ENCODE measurements at places on chromosomes 6 and 20.

GRCh38 chr6:7697432-7697819 is 28.5 kb upstream of the BMP6 start:
- no peak for DNase-seq

DNA sequence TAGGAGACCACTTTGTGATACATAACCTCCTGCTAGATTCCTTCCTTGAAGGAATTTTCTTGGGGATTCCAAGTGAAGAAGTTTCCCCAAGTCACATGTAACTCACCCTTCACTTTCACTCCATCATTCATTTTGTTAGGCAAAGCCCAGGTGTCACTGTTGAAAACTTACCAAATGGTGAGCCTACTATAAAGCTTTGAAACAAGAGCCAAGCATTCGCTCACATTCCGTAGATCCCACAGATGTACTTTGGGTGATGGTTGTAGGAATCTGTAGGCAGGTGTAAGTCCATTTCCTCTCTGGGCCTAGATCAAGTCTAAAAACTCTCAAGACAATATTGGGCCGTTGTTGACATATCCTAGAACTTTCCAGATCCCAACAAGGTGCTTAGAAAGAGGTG is 74.1 kb downstream of the PRDM1 start:
- DNase-seq: no peak

DNA sequence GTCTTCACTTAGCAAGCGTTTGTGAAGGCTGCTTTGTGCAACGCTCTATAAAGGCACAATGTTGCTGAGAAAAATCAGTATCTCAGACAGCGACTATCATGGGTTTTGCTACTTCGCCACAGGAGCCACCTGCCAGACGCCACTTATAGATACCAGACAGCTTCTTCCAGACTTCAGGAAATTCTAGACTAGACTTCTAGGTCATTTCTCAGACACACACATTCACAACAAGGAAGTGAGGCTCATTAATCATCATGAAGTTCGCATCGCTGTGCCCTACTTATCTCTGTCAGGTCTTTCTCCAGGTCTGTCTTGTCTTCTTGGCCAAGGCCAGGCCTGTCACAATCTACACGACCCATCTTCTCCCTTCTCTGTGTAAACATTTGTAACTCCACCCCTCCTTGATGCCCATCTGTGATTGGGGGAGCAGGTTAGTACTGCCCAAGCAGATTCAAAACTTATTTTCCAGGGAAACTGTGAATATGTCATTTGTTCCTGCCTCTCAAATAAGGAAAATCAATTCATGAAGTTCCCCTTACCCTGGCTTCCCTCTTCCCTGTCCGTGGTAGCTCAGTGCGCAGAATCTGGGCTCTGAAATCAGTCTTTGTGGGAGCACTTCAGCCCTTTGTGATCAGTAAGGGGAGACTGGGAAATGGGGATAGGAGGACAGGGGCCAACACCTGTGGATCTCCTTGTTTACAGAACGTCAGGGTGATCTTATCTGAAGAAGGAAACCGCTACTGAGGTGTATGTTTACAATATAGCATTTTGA is 115.5 kb downstream of the TNFAIP3 start:
- DNase-seq: no peak

GRCh38 chr6:15313367-15313766 is 67.5 kb downstream of the JARID2 start:
- peak; percentile 88 for DNase-seq

DNA sequence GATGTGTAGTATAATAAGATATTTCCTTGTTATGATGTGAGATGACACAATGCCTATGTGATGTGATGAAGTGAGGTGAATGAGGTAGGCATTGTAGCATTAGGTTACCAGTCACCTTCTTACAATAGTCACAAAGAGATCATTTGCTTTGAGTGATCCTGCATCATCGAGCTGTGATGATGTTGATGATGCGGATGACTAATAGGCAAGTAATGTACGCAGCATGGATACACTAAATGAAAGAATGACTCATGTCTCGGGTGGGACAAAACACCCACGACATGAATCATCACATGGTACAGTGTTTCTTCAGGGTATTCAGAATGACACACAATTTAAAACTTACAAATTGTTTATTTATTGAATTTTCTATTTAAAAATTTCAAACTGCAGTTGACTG is 806.3 kb upstream of the GJE1 start:
- DNase-seq: peak; percentile 66

DNA sequence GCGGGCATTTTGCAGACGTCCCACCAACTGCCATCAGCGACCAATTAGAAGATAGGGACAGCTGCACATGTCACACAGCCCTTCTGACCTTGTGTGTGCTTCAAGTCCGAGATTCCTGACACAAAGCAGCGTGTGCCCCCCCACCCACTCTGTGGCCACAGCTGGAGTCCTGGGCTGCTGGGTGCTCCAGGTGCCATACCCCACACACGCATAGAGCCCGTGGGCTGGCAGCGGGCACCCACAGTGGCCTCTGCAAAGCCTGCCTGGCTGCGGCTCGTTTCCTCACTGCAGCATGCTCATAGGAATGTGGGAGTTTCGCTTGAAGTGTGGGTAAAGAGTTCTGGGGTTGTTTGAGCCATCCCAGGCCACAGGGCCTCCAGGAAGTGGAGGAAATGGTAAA is 2.5 kb upstream of the ADRM1 start:
- DNase-seq: no peak

DNA sequence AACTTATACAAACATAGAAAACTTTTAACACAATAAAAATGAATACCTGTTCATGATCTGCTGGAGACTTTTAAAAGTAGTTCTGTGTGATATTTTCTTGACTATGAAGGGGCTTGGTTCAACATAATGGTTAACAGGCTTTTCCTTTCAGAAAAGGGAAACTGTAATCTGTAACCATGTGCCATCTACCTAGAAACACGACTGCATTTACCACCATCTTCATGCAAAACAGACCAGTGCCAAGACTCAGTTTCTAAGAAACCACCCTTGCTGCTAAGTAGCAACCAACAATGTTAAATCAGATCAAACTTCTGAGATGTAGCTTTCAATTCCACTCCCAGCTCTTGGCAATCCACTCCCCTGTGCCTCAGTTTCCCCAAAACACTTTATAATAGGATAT is 15.7 kb downstream of the STAU1 start:
- DNase-seq: no peak

DNA sequence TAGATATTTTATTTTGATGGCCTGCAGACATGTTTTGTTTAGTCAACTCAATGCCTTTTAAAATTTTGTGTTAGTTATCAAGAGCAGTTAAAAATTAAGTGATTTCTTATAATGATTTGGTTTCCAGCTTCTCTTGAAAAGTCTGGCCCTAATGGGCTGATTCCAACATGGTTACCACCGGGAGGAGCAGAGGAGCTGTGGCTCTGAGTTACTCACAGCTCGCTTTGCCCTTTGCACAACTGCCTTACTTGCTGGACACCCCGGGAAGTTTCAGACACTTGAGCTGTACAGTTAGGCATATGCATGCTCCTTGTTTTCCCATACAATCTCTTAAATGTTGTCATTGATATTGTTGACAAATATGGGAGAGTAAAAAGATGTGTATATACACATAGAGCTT is 173.1 kb upstream of the MMS22L start:
- no peak for DNase-seq

- no peak for DNase-seq
These were observed 109.5 kb downstream of the SLC35F1 start for GRCh38 chr6:118016532-118016931.

GRCh38 chr6:363291-363690 is 28.3 kb upstream of the IRF4 start:
- DNase-seq: no peak

GRCh38 chr6:15370733-15371671 is 125.1 kb downstream of the JARID2 start:
- DNase-seq: no peak

- no peak for DNase-seq
These were observed 7.0 kb downstream of the MUC21 start for GRCh38 chr6:30990422-30991086.

DNA sequence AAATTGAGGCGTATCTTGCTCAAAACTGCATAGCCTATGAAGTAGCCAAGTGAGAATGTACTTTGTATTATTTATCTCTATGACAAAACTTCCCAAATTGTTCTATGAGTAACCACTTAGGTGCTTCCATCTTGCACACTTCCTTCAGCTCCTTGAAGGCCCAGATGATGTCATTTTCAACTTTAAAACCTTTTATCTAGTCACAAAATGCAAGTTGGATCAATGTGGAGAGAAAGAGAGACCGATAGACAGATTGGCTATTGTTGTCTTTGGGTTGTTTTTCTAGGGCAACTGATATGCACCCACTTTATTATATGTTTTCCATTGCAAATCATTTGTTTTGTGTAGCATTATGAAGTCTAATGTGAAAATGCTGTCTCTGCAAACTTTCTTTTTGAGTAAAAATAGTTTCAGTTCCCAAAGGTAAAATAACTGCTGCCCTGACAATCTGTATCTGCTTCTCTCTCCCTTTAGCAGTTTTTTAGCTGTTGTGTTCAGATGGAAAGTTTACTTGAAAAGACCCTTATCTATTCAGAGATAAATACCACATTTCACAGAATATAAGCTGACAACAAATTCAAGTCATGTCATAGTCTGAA is 73.7 kb upstream of the CITED2 start:
- no peak for DNase-seq

DNA sequence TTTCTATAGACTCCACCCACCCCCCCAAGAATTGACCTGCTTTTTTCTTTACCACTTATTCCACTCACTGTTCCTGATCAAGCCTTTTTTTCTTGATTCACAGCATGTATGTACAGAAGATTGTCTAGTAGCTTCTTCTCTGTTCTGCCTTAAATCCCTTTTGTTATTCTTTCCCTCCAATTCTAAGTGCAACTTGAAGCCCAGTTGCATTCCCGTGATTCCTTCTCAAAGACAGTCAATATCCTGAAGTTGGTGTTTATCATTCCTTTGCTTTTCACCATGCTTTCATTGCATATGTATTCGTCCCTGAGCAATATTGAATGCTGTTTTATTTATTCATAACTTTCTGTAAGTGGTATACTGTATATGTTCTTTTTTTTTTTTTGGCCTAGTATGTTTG is 21.0 kb downstream of the XRN2 start:
- DNase-seq: no peak
